Activated CD4-positive, alpha-beta T cell treated with anti-CD3 and anti-CD28 coated beads, Interleukin-2, amount 50 U/mL, for 4 hours (primary cell): ENCODE measurements at places on chromosomes 13 and 19.

- no peak for DNase-seq
Observed at GRCh38 chr13:41061914-41062837, 867 bp downstream of the WBP4 start.

GRCh38 chr13:32687275-32687674, 101.0 kb downstream of the PDS5B start:
- no peak for DNase-seq

GRCh38 chr19:8513687-8514504, at the start of gene ZNF414:
ZNF414 (minus strand) TSS chr19:8514167; CDS start chr19:8514046, 121 bp downstream.
- DNase-seq: peak; percentile 98

DNA sequence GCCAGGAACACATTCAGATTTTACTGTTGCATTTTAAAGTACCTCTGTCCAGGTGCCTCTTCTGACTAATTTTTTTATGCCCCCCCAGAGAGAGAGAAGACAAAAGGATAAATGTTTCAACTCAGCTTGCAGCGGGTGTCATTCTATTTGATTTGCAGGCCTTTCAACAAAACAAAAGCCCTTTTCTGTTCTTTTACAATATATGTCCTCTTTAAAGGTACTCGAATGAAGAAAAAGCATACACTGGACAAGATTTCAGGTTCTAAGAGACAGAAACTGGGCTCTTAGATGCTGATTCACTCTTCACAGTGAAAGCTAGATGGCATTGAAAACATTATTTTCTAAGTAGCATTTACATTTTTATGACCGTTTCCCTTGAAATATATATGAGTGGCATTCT, 2.9 kb upstream of the FRY start:
- DNase-seq: no peak

DNA sequence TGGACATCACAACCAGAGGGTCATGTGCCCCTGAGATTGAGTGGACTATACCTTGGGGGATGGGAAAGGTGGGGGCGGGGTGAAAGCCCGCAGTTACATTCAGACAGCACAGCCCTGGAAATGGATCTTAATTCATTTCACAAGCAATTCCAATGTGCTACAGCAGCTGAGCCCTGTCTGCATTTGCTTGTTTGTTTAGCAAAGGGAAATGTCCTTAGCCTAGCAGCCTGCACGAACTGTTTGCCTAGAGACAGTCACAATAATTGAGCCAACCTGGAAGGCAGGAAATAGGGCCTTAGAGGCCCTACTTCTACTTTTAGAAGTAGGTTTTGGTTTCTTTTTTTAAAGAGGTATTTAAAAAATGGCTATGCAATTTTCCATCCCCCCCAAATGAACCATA, 177.3 kb upstream of the KL start:
- DNase-seq: no peak

GRCh38 chr13:95023405-95023804, 277.8 kb downstream of the ABCC4 start:
- no peak for DNase-seq

DNA sequence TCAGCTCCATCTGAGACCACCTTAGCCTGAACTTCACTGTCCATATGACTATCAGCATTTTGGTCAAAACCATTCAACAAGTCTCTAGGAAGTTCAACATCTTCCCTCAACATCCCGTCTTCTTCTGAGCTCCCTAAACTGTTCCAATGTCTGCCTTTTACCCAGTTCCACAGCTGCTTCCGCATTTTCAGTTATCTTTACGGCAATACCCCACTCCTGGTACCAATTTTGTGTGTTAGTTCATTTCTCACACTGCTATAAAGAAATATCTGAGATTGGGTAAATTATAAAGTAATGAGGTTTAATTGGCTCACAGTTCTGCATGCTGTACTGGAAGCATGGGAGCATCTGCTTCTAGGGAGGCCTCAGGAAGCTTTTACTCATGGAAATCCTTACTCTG, 771.2 kb downstream of the SLITRK6 start:
- DNase-seq: no peak

- DNase-seq: no peak
Observed at GRCh38 chr19:29569038-29569911, 36.8 kb upstream of the POP4 start.

DNA sequence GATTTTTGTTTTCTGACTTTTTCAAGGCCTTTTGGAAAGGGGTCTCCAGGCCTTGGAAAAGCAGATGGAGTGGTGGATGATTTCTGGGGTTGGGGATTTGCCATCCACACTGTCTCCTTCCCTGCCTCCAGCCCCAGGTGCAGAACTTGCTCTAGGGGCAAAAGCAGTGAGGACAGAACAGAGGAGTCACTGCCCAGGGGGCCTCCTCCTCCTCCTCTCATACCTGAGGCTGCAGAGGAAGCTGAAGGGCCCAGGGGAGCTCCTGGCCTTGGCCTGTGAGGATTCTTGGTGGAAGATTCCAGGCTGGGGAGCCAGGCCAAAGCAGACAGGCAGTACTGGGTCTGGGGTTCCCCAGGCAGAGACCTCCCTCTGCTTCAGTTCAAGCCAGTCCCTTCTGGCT, 52.3 kb upstream of the URI1 start:
- DNase-seq: no peak

DNA sequence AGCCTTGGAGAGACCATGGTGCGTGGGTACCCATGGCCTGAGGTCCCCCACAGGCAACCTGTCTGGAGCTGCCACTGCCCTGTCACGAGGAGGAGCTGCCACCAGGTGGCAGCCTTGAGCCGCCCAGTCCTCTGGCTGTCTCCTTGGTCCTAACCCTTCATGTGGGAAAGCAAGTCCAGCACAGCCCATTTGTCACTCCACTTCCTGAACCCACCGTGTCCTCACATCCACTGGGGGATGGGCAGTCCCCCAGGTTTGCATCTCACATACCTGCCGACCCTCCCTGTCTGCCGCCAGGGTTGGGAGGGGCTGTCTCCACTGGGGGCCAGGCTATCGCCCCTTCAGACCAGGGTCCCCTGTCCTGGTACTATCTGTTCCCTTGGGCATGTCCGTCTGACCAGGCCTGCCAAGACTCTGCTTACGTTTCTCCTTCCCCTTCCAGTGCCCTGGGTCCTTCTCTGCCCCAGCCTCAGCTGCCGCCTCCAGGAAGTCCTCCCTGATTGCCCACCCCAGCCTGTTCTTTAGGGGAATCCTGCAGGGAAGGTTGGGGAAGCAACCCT, 4.5 kb downstream of the FAM174C start:
- peak; percentile 74 for DNase-seq

- DNase-seq: no peak
Observed at GRCh38 chr13:97971519-97971918, 18.0 kb downstream of the IPO5 start.

DNA sequence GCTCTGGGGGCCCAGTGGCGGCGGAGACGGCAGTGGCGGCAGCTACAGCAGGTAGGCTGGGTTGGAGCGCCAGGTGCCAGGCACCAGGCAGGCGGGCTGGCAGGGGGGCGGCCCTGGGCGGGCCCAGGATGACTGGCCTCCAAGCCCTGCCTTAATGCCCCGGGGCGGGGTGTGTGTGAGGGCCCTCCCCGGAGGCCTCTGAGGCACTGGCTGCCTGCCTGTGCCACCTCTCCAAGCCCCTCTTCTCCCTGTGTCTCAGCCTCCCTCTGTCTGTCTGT, at the start of gene KLK11:
KLK11 (minus strand) TSS at position 63 of the 278 bp plus-strand sequence. CDS start 985 bp downstream, outside the sequence.
- DNase-seq: no peak

- peak; percentile 82 for DNase-seq
Observed at GRCh38 chr19:48351341-48351752, 12.4 kb downstream of the TMEM143 start.

GRCh38 chr19:49342291-49342721, 7.1 kb downstream of the CD37 start:
- no peak for DNase-seq

- no peak for DNase-seq
Observed at GRCh38 chr13:41059456-41060081, 1.7 kb upstream of the WBP4 start.

DNA sequence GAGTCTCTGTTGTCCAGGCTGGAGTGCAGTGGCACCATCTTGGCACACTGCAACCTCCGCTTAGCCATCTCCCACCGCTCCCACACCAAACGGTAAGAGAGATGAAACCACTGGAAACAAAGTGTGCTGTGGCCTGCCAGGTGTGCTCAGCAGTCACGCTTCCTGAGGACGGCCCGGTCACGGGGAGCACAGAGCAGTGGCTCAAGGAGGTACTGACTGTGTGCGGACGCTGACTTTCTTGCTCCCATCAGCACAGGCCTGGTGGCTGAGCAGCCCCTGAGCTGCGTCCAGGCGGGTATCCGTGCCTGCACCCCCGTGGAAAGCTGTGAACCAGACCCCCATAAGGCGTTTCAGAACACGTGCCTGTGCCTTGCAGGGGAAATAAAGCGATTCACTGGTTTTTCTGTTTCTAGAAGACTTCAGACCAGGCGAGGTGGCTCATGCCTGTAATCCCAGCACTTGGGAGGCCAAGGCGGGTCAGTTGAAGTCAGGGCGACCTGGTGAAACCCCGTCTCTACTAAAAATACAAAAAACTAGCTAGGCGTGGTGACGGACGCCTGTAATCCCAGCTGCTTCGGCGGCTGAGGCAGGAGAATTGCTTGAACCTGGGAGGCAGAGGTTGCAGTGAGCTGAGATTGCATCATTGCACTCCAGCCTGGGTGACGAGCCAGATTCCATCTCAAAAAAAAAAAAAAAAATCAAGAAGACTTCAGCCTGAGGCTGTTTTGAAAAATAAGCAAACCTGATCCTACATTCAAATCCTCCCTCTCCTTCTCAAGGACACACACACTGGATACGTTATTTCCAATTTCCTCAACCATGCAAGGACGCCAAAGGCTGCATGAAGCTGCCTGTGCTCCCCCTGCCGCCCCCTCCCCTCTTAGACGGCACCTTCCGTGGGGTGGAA, 25.5 kb downstream of the ADPRHL1 start:
- no peak for DNase-seq

DNA sequence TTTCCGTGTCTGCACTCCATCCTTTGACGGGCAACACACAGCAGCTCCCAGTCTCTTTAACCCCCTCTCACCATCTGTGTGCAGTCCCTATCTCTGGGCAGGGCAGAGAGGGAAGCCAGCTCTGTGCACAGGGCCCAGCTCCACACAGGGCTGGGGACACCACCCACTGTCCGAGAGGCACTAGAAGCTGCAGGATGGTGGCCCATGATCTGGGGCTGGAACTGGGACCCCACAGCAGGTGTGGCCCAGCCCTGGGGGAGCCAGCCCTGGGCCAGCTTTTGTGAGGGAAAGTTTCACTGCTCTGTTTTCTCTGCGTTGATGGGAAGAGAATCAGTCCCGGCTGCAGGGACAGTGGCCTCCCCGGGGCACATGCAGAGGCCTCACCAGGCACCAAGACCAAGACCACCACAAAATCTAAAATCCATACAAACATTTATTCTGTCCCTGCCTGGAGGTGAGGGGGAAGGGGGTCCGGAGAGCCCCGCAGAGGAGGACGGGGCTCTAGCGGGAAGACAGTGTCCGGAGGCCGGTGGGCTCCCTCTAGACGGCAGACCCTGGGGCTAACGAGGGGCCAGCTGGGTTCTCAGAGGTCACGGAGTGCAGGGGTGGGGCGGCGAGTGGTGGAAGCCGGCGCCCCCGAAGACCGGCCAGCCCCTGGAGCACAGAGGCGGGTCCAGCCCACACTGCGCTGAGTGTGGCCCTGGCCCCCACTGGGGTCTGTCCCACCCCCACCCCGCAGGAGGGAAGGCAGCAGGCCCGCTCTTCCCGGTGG, 2.9 kb upstream of the ATP8B3 start:
- DNase-seq: no peak

DNA sequence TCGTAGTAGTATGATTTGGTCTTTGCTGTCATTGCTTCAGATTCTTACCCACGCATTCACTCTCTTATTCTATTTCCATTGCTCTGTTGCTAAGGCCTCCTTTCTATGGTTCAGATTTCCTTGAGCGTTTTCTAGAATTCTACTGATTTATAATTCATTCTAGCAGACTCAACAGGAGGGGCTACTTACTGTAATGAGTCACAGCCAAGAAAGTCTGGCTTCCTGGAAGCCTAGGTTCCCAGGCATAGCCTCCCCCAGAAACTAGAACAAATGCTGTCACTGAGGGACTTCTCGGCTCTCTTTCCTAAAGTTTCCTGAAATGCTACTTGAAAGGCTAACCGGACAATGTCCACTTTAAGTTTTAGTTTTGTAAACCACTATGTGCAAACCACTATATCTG, 47.7 kb upstream of the SPATA13 start:
- no peak for DNase-seq

DNA sequence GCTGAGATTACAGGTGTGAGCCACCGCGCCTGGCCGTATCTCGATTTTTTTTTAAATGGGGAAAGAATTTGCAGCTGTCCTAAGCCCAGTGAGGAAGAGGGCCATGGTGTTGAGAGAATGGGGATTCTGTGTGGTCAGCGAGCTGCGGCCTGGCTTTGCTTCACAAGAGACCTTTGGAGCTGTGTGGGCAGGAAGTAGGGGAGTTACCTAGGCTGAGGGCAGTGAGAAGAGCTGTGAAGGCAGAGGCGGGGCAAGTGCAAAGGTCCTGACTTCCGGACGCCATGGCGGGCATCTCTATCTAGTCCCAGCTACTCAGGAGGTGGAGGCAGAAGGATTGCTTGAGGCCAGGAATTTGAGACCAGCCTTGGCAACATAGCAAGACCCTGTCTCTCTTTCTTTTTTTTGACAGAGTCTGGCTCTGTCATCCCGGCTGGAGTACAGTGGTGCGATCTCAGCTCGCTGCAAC, 4.9 kb downstream of the AP2A1 start:
- no peak for DNase-seq

GRCh38 chr19:33202546-33203507, 8.7 kb downstream of the LRP3 start:
- no peak for DNase-seq

DNA sequence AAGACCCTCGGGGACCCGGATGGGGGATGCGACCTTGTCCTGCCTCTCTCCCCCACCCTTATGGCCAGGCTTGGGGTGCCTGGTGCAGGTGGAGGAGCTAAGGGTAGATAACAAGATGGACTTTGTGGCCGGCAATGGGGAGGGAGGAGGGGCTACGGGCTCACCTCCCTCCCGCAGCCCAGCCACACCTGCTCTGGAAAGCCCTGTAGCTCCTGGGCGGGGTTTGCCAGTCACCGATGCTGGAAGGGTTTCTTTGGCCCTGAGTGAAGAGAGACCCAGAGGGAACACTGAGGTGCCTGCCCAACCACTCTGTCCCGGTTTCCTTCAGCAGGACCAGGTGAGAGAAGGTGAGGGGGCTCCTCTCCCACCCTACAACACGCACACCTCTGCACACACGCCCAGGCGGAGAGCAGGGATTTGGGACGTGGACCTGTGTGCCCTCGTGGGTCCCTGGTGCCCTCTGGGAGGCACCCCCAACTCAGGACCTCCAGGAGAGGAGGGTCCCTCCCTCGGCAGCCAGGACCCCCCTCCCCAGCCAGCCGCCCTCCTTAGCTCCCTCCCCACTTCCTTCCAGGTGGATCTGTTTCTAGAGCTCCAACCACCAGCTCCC, at the start of gene FUT2:
FUT2 (plus strand) TSS at position 229 of the 610 bp plus-strand sequence. CDS start 6,986 bp downstream, outside the sequence.
- DNase-seq: no peak

GRCh38 chr19:47247308-47247990, 8.9 kb upstream of the CCDC9 start:
- DNase-seq: peak; percentile 73

DNA sequence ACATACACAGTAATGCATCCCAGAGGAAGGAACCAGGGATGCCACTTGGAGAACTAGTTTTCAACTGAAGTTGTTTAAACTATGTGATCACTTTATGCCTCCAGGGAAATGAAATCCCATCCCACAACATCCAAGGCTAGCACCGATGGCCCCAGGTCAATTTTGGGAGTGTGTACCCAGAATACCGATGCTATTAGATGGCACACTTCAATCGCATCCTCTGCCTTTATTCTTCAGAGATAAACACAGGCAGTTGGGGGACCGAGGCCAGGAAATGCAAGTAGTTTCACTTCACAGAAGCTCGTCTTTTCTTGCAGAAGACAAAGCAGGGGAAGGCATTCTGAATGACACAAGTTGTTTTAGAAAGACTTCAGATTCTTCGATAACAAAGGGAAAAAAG, 13.8 kb downstream of the STK24 start:
- DNase-seq: peak; percentile 20
